AG10803 (cell line): ENCODE measurements at places on chromosomes 2 and 18.

DNA sequence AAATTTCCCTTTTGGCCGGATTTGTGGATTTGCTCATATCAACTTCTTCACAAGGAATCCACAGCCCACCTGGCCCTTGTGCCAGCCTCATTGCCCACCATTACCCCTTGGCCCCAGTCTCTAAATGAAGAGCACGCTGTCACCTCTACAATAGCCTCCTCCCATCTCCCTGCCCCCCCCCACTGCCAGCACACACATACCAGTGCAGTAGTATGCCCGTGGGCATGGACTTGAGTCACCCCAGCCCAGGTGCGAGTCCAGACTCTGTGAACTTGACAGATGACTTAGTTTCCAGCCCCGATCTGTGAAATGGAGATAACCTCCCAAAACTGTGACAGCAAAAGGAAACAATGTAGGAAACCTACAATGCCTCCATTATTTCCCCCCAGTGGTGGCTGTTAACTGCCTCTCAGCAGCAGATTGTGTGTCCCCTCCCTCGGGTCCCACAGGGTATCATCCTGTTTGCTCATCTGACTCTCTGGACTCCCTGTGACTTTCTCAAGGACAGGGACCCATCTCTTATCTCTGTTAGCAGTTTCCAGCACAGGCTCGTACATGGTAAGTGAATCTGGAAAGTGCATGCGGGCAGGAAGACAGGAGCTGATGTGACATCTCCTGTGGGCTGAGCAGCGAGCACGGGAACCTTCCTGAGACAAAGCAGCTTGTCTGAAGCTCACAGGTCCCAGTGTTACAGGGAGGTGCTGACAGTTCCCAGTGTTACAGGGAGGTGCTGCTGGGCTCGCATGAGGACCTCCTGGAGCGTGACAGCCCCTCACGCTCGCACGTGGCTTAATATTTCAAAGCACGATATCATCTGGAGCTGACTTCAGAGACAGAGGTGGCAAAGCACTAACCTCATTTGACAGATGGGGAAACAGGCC lies 4.2 kb upstream of the TMEM185B start:
- DNase-seq = no peak

DNA sequence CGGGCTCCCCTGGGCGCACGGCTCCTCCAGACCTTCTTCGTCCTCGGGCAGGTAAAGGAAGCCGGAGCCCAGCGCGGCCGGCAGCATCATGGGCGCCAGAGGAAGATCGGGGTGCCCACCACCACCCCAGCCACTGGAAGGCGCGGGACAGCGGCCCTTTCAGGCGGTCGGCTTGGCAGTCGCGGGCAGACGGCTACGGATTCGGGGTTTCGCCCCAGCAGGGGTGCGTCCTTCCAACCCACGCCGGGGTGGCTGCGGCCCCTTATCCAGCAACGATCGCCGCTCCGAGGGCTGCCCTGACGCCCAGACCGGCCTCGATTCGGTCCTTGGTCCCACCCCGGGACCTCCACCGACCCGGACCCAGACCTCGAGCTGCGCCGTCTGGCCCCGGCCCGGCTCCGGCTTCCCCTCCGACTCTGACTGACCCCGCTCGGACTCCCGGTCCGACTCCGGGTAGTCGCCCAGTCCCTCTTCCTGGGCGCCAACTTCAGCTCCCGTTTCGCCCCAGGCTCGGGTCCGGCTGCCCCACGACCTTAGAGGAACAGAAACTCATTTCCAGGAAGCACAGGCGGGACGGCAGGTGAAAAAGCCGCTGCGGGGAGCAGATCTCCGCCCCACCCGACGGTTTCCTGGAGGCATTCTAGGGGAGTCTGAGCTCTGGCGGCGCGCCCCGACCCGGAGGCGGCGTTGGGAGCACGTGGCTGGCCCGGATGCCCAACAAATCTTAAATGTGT lies 30.2 kb upstream of the SSB start:
- no peak for DNase-seq

GRCh38 chr2:207990784-207991183 lies 34.5 kb downstream of the PLEKHM3 start:
- no peak for DNase-seq

DNA sequence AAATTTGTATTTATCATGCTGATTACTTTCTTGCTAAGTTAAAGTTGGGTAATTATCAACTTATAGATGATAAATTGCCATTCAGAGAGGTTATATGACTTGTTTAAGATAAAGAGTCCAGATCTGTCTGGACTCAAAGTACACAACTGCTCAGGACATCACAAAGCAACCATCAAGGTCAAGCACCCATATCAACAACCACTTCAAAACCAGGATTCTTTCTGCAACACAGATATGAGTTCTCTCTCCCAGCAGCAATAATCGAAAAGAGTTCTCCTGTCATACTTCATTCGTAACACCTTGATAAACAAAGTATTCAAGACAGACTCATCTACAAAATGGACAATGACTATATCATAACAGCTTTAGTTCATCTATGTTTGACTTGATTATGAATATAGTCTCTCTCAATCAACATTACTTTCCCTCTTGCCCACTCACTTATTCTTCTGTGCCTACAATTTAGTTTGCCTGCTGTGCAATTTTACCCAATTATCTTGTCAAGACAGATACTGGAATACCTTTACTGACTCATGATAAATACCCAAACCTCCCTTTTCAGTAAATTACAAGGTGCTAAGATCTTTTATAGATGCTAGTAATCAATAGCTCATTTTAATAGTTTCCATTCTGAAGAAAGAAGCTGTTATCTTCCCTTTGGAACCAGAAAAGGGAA lies 281.8 kb downstream of the NBAS start:
- no peak for DNase-seq
